Astrocyte of the cerebellum (primary cell): ENCODE measurements at places on chromosomes 6 and 20.

GRCh38 chr6:10361428-10361827 lies 53.4 kb downstream of the TFAP2A start:
- DNase-seq = no peak

GRCh38 chr6:169045486-169045885 lies 208.2 kb downstream of the THBS2 start:
- no peak for DNase-seq

DNA sequence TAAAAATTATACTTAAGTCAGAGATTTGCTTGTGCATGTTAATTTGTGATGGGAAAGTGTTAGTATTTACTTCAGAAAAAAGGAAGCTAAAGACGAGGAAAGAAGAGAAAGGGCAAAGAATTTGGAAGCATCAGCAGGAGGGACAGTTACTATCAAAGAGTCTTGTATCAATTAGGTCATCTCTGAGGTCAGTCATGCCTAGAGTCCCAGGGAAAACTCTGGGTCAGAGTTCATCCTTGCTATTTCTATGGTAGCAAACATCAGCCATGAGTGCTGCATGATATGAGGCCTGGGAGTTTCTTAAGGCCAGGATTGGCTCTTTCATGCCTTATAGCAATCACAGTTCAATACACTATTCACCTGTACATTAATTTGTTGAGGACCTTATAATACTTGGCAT lies 292.9 kb downstream of the FARS2 start:
- DNase-seq = no peak

GRCh38 chr6:143062551-143062950 lies 1.9 kb downstream of the AIG1 start:
- DNase-seq = no peak

DNA sequence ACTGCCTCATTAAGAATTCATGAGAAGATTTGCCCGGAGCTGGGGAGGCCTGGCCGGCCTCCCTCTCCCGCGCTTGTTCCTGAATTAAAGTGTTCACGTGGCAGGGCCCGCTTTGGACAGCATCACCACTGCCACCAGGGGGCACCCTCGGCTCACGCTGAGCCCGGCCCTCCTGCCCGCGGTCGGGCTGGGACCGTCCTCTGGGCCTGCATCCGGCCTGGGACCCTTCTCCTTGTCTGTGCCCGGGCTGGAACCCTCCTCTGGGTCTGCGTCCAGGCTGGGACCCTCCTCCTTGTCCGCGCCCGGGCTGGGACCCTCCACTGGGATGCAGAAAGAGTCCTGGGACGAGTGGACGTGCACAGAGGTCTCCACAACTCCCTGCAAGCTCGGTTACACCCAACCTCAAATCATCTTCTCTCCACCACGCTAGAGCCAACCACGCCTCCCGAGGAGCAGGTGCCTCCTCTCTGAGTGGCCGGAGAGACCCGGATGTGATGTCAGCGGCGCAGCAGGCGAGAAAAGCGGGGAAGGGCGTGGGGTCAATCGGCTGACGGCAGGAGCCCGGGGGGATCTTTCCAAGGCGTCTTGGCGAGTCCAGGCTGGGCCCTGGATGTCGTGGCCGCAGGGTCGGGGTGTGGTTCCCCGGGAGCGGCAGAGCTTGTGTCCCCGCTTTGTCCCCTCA lies 50.9 kb upstream of the DACT2 start:
- no peak for DNase-seq

DNA sequence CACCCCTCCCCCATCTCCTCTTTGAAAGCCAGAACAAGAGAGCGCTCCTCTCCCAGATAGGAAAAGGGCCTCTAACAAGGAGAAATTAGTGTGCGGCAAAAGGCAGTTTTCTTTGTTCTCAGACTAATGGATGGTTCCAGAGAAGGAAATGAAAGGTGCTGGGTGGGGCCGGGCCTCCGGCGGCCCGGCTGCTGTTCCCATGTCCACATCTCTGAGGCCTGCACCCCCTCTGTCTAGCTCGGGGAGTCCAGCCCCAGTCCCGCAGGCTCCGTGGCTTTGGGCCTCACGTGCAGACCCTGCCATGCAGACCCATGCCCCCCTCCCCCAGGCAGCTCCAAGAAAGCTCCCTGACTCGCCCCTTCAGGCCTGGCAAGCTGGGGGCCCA lies 35.8 kb upstream of the MRGBP start:
- DNase-seq = no peak

GRCh38 chr6:168525926-168526630 lies 85.1 kb downstream of the SMOC2 start:
- DNase-seq = no peak

DNA sequence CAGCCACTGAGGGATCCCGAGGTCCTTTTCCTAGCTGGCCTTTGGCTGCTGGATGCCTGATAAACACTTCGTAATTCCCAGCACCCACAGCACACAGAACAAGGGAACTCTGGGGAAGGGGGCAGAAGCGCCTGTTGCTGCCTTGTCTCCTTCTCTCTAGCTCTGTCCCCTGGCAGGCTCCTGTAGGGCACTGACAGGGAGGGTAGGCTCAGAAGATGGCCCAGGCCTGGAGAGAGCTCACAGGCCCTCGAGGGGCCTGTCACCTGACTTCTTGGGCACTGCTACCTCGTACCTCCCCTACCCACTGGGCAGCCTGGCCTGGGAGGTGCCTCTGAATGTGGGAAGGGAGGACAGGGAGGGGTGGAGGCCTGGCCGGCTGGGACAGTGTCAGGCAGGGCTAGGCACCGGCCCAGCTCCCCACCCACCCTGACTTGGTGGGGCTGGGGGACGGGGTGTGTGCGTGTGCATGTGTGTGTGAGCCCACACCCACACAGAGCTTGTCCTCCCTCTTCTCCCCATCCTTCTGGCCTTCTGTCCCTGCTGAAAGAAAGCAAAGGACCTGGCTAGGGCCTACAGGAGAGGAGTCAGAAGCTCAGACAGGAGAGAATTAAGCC lies 18.1 kb downstream of the C6orf132 start:
- DNase-seq = no peak

- DNase-seq = no peak
These were observed 67.7 kb downstream of the RREB1 start for GRCh38 chr6:7175462-7175861.

DNA sequence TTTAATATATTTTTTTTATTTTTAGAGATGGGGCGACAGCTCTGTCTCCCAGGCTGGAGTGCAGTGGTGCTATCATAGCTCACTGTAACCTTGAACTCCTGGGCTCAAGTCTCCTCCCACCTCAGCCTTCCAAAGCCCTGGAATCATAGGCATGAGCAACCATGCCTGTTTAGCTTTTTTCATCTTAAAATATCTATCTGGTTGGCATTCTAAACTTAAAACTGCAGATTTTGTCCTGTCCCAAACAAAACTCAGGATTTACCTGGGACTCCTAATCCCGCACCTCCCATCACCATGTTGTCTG lies 124.7 kb downstream of the SULF2 start:
- DNase-seq = no peak

DNA sequence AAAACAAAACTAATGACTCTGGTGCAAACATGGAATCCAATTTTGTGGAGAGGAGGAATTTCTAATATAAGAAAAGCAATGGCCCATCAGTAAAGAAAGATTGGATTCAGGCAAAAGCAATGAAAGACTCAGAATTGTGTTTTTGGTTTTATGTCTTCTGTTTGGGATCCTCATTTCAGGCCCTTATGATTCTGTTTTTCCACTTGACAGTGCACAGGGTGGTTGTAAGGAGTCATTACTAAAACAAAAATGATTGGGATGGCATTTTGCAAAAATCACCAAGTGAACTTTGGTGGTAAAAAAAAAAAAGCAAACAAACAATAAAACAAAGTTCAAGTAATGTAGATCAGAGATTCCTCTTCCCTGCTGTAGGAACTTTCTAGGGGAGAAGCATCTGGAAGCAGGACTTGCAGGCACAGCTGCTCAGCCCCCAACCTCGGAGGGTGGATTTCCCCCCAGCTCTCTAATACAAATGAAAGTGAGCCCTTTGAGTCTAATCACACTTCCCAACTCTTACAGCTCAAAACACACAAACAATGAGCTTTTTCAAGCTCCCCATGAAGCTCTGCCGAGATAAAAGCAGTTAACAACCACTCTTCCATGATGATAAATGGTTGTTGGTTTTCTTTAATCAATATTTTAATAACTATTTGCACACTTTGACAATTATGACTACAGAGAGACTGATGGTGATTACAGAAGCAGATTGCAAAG lies 177.7 kb downstream of the ZDHHC14 start:
- no peak for DNase-seq

DNA sequence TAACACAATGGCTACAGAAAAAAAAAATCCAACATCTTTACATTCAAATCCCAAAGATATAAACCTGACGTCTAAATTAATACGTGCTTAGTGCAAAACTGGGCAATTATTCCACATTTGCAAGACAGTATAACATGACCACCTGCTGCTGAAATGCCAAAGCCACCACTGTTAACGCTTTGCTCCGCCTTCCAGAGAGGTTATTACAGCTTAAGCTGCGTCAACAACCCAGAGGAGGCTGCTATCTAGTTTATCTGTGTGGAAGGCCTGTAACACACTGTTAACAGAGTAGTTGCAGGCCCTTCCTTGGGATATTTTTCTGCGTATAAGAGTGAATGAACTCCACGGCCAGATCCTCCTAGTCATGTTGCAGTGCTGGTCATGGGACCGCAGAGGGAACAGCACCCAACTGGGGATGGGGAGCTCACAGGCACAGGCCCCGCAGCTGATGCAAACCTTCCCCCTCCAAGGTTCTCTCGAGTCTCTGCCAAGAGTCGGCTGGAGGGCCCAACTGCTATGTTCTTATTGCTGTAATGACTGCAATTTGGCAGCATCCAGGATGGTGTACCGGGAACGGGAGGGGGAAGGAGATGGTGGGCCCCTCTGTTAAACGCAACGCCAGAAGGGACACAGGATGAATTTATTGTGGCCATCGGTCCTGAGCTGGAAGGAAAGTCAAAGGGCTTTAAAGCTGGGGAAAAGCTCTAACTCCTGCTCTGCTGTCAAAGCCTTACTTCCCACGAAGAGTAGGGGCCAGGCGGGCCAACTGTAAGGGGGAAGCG lies 993 bp upstream of the NCOA7 start:
- DNase-seq = no peak

- no peak for DNase-seq
These were observed at the start of gene GRIK2 for GRCh38 chr6:101393251-101393828. Gene GRIK2 (plus strand): TSS chr6:101393708.

DNA sequence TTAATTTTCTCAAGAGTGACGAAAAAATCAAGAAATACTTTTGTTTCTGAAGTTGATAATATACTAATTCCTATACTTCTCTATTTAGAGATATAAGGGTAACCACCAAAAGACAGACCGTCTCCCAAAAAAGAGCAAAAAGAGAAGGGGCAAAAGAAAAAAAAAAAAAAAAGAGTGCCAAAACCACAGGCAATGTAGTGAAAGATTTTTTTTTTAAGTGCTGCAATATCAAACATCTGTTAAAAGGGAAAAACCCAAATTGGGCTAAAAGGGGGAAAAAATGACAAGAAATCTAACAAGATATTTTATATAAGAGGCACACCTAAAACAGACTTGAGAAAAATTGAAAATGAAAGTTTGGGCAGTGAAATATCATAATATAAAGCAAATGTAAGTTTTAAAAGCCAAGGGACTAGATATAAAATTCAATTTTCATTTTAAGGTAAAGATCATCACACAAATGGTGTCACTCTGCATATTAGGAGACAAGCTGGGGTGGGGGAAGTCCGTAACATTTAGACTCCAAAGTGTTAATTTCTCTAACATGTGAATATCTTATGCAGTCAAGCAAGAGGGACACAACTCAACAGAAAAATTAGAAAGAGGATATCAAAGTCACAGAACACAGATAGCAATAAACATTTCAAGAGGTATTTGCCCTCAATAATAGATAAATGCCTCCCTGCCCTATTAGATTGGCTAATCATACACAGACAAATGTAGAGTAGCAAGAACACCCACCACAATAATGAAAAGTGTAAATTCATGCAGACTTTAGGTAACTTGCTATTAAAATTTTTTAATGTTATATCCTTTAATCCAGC lies 9.1 kb downstream of the C6orf52 start:
- DNase-seq = no peak

- DNase-seq = no peak
These were observed 187.0 kb upstream of the BMP2 start for GRCh38 chr20:6580486-6580885.

DNA sequence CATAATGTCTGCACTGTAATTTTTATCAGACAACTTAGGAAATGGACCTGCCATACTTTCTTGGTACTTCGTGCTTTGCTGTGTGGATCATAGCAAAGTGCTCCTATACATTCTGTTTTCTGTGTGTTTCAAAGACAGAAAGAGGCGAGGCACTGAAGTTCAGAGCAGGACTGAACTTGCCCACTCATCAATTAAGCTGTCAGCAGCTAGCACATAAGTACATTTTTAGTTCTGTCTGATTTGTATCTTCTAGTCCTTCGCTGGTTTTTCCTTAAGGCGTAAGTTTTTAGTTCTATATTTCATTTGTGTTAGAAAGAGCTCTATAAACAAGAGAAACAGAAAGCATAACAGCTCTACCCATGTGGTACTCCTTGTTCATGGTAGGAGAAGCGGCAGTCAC lies 42.1 kb downstream of the MAP3K4 start:
- DNase-seq = no peak

DNA sequence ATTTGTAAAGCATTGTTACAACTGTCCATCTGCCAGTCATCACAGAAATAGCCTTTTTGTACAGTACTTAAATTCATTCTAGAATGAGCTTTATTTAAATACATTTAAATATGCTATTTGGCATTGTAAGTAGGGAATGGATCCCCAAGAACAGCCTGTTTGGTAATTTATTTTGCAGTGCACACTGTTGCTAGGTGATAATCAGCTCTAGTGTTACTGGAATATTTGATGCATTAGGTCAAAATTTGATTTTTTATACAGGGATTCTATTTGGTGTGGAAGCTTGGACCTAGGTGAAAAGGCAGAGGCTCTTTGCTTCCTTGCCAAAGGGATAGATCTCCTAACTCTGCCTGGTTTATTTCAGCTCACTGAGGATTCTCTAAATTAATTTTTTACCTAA lies 593.7 kb downstream of the EPM2A start:
- no peak for DNase-seq

GRCh38 chr6:14925699-14926026 lies 320.2 kb upstream of the JARID2 start:
- no peak for DNase-seq

GRCh38 chr6:90249458-90249857 lies 47.2 kb downstream of the BACH2 start:
- DNase-seq = no peak

GRCh38 chr20:33853507-33853813 lies 42.3 kb downstream of the CHMP4B start:
- no peak for DNase-seq

DNA sequence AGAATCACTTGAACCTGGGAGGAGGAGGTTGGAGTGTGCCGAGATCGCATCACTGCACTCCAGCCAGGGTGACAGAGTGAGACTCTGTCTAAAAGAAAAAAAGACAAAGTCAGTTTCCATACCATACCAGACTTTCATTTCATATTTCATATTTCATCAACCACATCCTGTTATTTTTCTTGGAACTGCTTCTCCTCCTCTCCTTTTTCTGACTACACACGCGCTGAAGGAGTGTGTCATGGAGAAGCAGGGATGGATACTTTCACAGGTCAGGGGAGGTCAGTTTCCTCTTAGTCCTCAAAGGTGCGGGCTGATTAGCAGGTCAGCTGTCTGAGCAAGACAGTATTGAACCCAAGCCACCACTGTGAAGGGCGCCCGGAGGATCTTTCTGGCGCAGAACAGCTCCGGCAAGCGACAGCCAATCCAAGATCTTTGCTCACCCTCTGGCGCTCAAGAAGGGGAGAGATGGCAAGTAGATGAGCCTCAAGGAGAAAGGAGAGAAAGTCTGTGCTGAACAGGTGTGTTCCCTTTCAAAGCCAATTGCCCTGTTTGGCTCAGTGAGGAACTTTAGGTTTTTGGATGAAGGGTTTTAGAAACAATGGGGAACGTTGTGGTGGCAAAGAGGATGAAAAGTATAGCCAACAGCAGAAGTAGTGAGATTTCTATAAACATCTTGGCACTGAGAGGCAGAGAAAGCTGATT lies 18.9 kb upstream of the SYNJ2 start:
- no peak for DNase-seq
